ENCODE measurements at places on chromosomes 1 and 21.

DNA sequence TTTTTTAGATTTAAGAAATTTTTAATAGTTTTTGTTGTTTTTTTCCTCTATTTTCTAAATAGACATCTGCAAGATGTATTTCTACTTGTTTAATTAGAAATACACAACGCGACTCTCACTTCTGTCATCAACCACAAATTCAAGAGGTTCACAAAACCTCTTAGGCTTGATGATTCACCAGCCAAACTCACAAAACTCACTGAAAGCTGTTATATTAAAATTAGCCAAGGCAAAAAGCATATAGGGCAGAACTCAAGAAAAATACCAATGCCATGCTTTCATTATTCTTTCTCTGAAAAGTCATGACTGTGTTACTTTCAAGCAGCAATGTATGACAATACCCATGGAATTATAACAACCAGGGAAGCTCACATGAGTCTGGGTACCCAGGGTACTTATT lies 487.0 kb upstream of the RGS18 start:
- DNase-seq, result no peak

DNA sequence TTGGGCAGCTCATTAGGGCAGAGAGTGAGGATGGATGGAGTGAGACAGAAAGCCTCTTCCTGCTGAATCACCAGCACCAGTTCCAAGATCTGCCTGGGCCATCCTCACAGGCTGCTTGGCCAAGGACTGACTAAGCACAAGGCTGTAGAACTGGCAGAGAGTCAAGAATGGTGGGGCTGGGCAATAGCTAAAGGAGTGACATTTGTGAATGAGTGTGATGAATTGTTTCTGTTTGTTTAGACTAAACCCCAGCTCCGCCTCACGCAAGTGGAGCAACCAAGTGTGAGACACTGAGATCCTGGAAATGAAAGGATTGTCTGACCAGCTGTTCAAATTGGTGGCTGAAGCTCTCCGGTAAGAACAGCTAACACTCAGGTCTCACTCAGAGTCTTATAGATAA lies 38.6 kb downstream of the BRINP2 start:
- peak; percentile 58 for DNase-seq

GRCh38 chr1:32899586-32900296 lies 1.4 kb downstream of the TMEM54 start:
- no peak for DNase-seq

GRCh38 chr1:230866171-230867070 lies 1.9 kb downstream of the C1orf198 start:
- no peak for DNase-seq

- DNase-seq, result no peak
These were observed 57.0 kb downstream of the NRIP1 start for GRCh38 chr21:15007716-15008296.

GRCh38 chr1:113216664-113217063 lies 143.7 kb downstream of the LRIG2 start:
- DNase-seq, result no peak

DNA sequence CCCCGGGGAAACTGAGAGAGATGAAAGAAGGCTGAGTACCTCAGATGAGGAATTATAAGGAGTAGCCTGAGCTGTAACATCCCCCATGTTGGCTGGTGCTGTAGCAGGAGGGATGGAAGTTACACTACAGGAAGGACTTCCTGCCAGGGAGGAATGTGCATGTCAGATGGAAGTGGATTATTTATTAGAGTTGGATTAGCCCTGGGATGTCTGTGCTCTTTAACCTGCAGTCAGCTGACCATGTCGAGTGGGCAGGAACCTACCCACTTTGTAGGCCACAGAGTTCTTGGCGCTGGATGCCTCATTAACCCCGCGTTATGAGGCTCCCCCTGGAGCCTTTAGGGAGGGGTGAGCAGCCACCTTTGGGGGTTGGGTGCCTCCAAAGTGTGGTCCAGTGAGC lies 757 bp upstream of the SEMA4A start:
- peak; percentile 36 for DNase-seq

DNA sequence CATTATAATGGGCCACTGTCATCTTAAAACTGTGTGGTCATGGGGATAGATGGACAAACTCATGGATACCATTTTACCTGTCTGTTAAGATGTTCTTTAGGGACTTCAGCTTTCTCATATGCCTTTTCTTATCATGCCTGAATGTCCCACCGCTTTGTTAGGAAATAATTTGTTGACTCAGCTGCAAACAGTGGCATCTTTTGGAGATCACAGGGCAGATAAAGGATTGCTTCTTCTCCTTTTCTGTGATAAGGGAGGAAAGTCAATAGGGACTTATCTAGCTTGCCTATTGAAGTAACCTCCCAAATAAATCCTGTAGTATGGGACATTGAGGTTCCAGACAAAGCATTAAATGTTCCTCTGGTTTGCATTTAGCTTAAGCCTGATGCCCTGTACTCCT lies 79.8 kb upstream of the KIAA0040 start:
- no peak for DNase-seq

- DNase-seq, result peak; percentile 64
These were observed 773 bp upstream of the DDX59 start for GRCh38 chr1:200670242-200671118.

- DNase-seq, result no peak
These were observed 153.9 kb downstream of the GRIK3 start for GRCh38 chr1:36880155-36881067.

DNA sequence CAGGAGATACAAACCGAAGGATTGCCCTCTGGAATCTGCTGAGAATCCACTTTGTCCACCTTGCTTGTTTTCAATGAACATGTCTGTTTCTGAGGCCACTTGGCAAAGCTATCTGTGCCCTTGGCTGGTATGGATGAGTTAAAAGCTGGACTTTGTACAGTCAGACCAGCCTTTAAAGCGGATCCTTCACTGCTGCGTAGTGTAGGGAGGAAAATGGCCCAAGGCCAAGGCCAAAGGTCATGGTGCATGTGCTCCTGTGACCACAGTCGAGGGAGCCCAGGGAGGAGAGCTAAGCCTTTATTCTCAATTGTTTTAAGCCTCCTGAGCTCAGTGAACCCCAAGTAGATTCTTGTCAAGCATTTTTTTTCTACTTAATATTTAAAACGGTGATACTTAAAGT lies 37.0 kb downstream of the KCNJ15 start:
- no peak for DNase-seq

All from DMS79 treated with DMSO at 0.1 percent for 48 hours (cell line).